Left ventricle myocardium superior (tissue), 1 donor: ENCODE measurements at places on chromosomes 1 and 21. TPM values are rescaled to one million over a fixed set of nuclear protein-coding genes. Genes with fewer than 3 reads are reported as not detected.

GRCh38 chr1:12496154-12496961 lies 121.7 kb downstream of the DHRS3 start:
- DNase-seq, result peak; percentile 61

DNA sequence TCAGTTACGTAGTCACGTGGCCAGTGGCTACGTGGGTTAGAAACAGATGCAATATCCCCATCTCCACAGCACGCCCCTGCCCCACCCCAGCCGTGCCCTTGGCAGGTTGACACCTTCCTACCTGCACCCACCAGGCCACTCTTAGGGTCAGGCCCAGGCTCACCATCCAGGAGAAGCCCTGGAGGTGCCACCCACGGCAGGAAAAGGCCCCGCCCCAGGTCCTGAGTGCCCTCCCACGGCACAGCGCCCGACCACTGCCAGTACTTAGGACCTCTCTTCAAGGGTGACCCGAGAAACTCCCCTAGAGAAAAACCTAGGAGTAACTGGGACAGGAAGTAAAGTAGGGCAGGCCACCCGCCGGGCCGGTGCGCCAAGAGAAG lies 1.5 kb downstream of the C1orf35 start:
- no peak for DNase-seq

- no peak for DNase-seq
Measured at GRCh38 chr21:30957010-30957409, 75.6 kb upstream of the KRTAP11-1 start.

Gene CASZ1
- total RNA-seq, result 57.8 TPM

DNA sequence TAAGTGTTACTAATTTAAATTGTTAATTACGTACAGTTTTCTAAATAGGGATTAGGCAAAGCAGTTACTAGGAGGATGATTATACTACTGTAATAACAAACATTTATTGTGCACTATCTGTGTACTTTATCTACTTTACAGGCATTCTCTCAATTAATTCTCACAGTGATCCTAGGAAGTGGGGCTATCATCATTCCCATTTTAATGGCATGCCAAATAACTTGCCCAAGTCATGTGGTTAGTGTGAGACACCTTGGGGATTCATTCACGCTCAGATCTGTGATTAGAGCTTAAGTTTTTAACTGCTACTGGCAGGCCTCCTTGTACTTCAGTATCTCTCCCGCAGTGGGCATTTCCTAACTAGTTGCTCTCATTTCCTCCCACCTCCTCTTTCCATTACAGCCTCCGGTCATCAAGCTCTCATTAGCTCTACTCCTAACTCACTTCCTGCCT lies 11.5 kb downstream of the PHLDA3 start:
- DNase-seq, result no peak

- no peak for DNase-seq
Measured at GRCh38 chr1:211710566-211711314, 35.3 kb upstream of the NEK2 start.

Gene ICOSLG
- 4.4 TPM for total RNA-seq
